H7 (cell line): ENCODE measurements at places on chromosomes 5 and 9. TPM values are rescaled to one million over a fixed set of nuclear protein-coding genes. Genes with fewer than 3 reads are reported as not detected.

Gene F12
- 3.2 and 3.7 TPM in 2 replicates for total RNA-seq

Gene LRRC14B
- total RNA-seq, result 0.44 TPM in 1 of 2 replicates, not detected in the other

Gene SV2C
- total RNA-seq, result under 0.01 TPM in 1 of 2 replicates, not detected in the other

Gene ENTREP1
- total RNA-seq, result 7.5 and 8.6 TPM in 2 replicates

Gene ARHGEF37
- total RNA-seq, result 0.14 and 0.26 TPM in 2 replicates

Gene POU5F2
- 0.03 and 0.22 TPM in 2 replicates for total RNA-seq

Gene FRRS1L
- 0.14 and 0.18 TPM in 2 replicates for total RNA-seq

Gene PCDHA2
- not detected in 2 replicates for total RNA-seq

Gene TUSC1
- total RNA-seq, result not detected in 2 replicates

Gene PCDHGC4
- total RNA-seq, result 9.9 and 12.5 TPM in 2 replicates

Gene PCDHA11
- total RNA-seq, result 10.0 and 10.2 TPM in 2 replicates

Gene NR5A1
- total RNA-seq, result 0.30 and 0.73 TPM in 2 replicates

Gene WNT8A
- total RNA-seq, result 7.5 and 13.2 TPM in 2 replicates

Gene ECSCR
- 4.6 and 6.4 TPM in 2 replicates for total RNA-seq

Gene FAM221B
- total RNA-seq, result not detected in 2 replicates

Gene SERF1A
- total RNA-seq, result 10.2 and 10.9 TPM in 2 replicates

Gene GALT
- total RNA-seq, result 33.5 and 42.0 TPM in 2 replicates

Gene PTPN3
- total RNA-seq, result 0.62 and 2.0 TPM in 2 replicates
